NCI-H460 (cell line): ENCODE measurements at places on chromosomes 6 and 20. TPM values are rescaled to one million over a fixed set of nuclear protein-coding genes. Genes with fewer than 3 reads are reported as not detected.

CST1 gene
- not detected in 2 replicates for total RNA-seq

- no peak for DNase-seq
These were observed 366.5 kb upstream of the POU3F2 start for GRCh38 chr6:98467902-98468301.

C20orf202 gene
- total RNA-seq = 0.05 TPM in 1 of 2 replicates, not detected in the other

TOX2 gene
- 4.6 and 7.1 TPM in 2 replicates for total RNA-seq

DNA sequence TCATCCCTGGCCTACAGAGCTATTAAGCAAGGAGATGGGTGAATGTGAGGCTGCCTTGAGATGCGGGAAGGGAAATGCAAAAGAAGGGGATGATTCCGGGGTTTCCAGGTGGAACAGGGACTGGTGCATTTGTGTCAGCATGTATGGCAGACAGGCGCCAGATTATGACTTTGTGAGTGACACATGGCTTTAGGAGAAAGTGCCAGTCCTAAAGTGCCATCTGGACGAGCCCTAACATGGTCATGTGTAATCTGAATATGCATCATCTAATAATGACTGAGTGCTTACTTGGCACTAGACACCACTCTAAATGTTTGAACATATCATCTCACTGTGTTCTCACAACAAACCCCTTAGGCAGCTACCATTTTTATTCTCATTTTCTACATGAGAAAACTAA lies 195.0 kb upstream of the TSHZ2 start:
- no peak for DNase-seq

CLPSL1 gene
- not detected in 2 replicates for total RNA-seq

GRCh38 chr20:45061244-45061643 lies 39.7 kb downstream of the KCNS1 start:
- DNase-seq = peak; percentile 37

DNA sequence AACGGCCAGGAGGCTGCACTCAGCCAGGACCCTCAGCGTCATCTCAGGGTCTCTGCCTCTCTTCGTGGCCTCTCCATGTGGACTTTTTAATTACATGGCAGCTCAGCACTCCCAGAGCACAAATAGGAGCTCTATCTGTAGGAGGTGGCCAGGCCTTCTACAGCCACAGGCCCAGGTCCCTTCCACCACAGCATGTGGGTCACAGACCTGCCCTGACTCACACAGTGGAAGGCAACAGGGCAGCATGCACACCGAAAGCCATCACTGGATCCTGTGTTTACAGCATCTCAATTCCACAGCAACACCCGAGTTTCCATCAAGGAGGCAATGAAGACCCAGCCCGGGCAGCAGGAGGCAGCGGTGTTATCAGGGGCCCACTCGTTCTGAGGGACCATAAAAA lies 65.8 kb upstream of the CD93 start:
- no peak for DNase-seq

GPR63 gene
- 3.6 and 3.9 TPM in 2 replicates for total RNA-seq

DNA sequence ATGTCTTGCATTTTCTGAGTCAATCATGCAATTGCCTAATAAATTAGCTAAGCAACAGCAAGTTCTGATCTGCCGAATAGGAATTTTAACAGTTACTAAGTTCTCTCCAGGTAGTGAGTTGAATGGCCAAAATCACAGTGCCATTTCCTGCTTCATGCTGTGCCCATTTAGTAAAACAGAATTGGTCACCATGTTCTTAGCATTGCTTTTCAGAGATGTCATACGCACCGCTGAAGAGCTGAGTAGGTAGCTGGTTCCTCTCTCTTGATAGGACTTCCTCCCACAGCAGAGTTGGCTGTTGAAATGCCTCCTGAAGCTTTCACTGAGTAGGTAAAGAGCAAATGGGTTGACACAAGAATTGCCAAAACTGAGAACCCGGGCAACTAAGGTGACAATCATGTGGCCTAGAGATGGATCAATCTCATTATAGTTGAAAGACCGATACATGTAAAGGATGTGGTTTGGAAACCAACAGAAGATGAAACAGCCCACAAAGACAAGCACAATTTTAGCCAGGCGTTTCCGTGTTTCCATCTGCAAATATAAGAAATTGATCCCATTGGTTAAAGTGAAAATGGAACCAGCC lies 57.1 kb upstream of the GJE1 start:
- no peak for DNase-seq

IL17A gene
- not detected in 2 replicates for total RNA-seq

CTCFL gene
- total RNA-seq = not detected in 2 replicates

GRCh38 chr6:133436652-133437051 lies 195.5 kb downstream of the EYA4 start:
- DNase-seq = no peak
